ENCODE measurements at places on chromosomes 3 and 15. TPM values are rescaled to one million over a fixed set of nuclear protein-coding genes. Genes with fewer than 3 reads are reported as not detected.

EAF2 gene
- 14.2 TPM for total RNA-seq

CLDN1 gene
- total RNA-seq: 14.0 TPM

GRM2 gene
- 0.24 TPM for total RNA-seq

ACSBG1 gene
- total RNA-seq: 1.2 TPM

MKRN3 gene
- 13.5 TPM for total RNA-seq

LOXL1 gene
- total RNA-seq: 212 TPM

CLDN11 gene
- total RNA-seq: 1.7 TPM

DUOX2 gene
- total RNA-seq: 1.2 TPM

UBE2E2 gene
- 109 TPM for total RNA-seq

TLR9 gene
- 0.24 TPM for total RNA-seq

HAUS2 gene
- 52.7 TPM for total RNA-seq

CLDN16 gene
- total RNA-seq: 0.24 TPM

TRIM59 gene
- total RNA-seq: 20.2 TPM

ANKUB1 gene
- 40.9 TPM for total RNA-seq

CALML4 gene
- total RNA-seq: 13.0 TPM

TRMT10C gene
- total RNA-seq: 16.1 TPM

CASR gene
- total RNA-seq: 1.4 TPM

SERINC4 gene
- total RNA-seq: not detected

GOLGA8J gene
- 2.6 TPM for total RNA-seq

SIN3A gene
- 36.1 TPM for total RNA-seq
